ENCODE measurements at places on chromosomes 12 and 14.

DNA sequence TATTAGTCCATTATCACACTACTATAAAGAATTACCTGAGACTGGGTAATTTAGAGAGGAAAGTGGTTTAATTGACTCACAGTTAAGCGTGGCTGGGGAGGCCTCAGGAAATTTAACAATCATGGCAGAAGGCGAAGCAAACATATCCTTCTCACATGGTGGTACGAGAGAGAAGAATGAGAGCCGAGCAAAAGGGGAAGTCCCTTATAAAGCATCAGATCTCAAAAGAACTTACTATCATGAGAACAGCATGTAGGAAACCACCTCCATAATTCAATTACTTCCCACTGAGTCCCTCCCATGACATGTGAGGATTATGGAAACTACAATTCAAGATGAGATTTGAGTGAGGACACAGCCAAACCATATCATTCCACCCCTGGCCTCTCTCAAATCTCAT is 422.6 kb downstream of the MDGA2 start:
- DNase-seq: no peak

DNA sequence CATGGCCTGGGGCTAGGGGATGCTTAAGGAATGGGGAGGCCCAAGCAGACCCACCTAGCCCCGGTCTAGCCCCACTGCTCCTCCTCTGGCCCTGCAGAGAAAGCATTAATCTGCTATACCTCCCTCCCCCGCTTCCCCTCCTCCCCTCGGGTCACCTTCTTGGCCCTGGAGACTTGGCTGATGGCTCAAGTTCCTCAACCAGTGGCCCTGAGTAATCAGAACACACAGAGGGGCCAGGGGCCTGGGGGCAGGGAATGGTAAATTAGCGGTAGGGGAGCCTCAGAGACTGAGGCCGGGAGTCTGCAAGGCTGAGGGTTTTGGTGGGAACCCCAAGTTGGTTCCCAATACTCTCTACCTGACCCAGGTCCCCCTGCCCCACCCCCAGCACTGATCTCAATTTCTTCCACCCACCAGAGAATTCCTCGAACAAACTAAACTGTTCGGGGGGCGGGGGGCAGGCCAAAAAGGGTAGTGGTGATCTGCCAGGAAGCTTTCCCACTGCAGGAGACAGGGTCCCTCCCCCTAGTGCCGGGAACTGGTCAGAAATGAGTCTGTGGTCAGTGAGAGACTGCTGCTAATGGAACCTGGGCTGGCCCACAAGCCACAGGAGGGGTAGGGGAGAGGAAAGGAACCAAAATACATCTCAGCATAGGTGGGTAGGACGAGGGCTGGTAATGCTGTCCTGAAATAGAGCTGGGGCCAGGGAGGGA is 12.8 kb upstream of the SMARCD1 start:
- no peak for DNase-seq

DNA sequence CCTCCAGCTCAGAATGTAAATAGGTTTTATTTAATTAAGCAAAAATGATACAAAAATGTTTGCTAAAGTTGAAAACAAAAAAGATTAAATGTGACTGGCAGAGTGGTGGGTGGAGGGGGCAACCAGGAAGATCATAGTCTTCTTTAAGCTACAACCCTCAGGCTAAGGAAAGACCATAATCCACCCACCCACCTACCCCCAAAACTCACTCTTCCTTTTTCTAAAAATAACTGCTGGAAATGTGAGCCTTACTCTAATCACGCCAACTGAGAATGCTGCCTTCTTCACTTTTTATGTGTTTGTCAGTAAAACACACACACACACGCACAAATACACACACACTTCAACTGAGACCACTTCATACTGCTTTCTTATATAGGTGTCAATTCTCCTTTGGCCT is 230.0 kb upstream of the EGLN3 start:
- no peak for DNase-seq

- no peak for DNase-seq
Observed at GRCh38 chr12:6866163-6866919, 990 bp upstream of the TPI1 start.

- DNase-seq: peak; percentile 68
Observed at GRCh38 chr12:116591855-116592637, 32.9 kb downstream of the MAP1LC3B2 start.

GRCh38 chr14:77918448-77918847 is 118.5 kb downstream of the ADCK1 start:
- DNase-seq: no peak

DNA sequence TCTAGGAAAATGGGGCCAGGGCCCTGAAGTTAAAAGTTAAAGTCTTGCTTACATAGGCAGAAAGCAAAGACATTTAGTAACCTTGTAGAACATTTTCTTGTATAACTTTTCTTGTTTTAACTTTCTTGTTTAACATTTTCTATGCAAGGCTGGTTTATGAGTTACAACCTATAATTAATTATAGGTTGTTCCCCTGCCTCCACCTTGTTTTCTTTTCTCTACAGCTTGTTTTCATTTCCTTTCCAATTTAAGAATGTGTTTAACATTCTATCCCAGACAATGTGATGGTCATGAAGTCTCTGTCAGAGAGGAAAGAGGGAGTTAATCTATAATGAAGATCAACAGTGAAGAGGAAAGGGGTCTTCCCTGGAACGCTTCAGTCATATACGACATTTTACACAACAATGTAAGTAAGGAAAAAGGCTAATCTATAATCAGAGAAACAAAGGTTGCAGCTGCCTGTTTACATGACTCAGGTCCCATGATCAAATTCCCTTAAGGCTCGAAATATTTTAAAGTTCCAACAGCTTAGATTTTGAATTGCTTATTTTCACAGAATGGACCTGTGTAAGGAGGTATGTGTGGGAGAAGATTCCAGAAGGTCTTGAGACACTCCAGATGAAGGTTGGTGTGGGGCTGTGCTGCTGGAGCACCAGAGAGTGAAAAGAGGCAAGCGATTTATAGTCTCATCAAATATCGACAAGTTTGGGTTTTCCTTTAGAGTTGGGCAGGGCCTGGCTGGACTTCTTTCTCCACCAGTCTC is 34.2 kb upstream of the TCL1B start:
- DNase-seq: no peak

DNA sequence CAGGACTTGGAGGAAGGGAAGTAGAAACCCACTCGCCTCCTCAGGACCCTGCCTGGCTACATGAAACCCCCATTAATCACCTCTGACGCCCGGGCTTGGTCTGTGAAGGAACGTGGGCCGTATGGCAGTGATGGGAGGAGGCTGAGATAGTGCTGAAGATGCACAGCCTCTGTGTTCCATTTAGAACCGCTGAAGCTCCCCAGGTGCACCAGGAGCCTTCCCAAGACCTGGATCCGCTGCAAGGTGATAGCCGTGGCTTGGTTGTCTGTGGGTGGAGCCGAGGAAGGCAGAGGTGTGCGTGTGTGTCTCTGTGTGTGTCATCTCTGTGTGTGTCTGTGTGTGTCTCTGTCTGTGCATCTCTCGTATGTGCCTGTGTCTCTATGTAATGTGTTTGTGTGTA is 293.1 kb downstream of the CACNA1C start:
- DNase-seq: no peak

DNA sequence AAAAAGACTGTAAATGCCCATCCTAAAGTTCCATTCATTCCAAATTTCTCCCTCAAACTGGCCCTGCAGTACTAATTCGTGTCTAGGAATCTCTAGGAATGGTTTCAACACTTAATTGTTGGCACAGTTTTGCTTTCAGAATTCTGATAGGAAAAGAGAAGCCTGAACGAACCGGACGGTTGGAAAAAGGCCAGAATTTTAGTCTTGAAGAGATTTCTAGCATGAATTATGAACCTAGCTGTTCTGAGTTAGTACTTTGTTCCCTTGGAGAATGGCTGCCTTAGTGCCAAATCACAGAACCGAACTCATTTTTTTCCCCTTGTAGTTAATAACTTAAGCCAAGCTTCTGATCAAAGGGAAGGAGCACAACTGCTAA is 262.6 kb downstream of the ADAMTS20 start:
- peak; percentile 57 for DNase-seq

- DNase-seq: no peak
Observed at GRCh38 chr14:100640471-100641273, 53.5 kb upstream of the BEGAIN start.

- no peak for DNase-seq
Observed at GRCh38 chr14:99047441-99048031, 224.5 kb downstream of the BCL11B start.

DNA sequence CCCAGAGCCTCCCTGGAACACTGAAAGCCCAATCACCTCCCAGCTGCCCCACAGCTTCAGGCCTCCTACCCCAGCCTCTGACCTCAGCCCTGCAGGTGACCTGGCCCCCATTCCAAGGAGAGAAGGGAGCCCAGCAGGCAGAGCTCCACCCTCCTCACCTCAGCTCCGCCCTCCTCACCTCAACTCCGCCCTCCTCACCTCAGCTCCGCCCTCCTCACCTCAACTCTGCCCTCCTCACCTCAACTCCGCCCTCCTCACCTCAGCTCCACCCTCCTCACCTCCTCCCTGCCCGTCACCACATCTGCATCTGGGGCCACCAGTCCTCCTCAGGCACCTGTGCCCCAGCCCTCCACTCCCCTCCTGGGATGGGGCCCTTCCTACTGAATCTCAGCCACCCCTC is 112.2 kb upstream of the SFSWAP start:
- no peak for DNase-seq

DNA sequence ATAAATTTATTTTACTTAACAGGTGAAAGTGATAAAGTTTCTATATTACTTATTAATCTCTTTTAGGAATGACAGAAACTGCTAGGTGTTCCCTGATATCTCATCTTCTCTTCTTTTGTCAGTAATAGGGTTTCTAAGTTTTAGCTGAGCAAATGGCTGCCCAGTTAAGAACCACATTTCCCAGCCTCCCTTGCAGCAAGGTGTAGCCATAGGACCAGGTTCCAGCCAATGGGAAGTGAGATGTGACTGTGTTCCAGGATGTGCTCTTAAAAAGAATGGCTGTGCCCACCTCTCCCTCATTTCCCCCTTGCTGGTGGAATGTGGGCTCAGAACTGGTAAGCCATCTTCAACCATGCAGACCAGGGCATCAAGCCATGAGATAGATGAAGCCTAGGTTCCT is 165.6 kb downstream of the HELB start:
- DNase-seq: no peak

DNA sequence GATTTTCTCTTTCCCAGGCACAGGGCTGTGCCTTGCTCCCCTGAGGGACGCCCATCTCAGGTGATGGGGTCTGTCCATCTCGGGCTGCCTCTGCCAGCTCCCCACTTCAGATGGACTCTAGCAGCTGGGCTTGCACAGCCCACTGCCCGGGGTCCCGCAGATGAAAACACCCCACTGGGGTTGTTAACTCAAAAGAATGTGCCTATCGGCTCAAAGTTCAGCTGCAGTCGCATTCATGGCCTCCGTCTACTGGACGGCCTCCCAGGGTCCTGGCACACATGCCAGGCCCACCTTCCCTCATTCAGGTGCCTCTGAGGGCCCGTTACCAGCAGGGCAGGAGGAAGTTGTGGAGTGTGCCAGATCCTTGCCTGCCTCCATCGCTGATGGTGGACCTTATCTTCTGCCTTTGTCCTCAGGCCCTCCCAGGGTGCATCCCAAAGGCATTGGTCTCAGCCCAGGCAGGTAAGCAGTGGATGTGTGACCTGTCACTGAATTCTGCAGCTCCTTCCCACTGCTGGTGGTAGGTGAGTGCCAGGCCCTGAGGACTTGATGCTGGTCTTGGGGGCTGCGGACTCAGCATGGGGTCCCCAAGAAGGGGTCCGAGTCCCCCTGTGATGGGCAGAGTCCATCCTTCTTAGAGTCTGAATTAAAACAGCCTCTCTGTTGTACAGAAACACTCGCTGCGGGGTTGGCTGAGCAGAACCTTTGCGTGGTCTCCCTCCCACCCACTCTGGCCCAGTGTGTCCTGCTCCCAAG is 324.6 kb upstream of the DIO3 start:
- DNase-seq: no peak

DNA sequence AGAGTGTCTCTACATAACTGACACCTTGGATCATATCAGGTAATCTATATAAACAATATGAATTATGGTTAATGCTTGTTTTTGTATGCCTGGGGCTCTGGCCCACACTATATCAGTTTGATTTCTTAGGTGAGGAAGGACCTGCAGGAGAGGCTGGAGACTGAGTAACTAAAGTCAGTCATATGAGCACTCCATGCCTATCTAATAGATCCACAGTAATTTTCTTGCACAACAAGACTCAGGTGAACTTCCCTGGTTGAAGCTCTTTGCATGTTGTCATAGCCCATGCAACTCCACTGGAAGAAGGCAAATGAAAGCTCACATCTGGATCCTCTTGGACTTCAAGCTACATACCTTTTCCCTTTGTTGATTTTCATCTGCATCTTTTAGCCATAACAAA is 62.3 kb downstream of the CDK17 start:
- DNase-seq: no peak

- DNase-seq: no peak
Observed at GRCh38 chr12:76186131-76186906, 101.8 kb upstream of the NAP1L1 start.

DNA sequence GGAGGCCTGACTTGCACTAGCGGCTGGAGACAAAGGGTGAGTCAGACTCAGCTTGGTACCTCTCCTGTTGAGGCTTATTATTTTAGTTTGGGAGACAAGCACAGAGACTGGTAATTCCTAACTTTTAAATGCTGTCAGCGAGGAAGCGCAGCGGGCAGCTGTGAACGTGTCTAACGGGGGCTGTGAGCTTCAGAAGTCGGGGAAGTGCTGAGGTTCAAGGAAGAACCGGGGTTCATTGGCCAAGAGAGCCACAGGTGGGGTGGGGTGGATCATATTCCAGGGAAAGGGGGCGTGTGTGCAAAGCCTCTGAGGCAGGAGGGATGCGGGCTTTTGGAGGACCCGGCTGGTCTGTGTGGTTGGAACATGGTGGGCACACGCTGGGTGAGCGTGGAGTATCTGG is 36.1 kb upstream of the ADGRD1 start:
- DNase-seq: no peak

- DNase-seq: peak; percentile 9
Observed at GRCh38 chr12:87332987-87333726, 696.0 kb downstream of the C12orf50 start.

DNA sequence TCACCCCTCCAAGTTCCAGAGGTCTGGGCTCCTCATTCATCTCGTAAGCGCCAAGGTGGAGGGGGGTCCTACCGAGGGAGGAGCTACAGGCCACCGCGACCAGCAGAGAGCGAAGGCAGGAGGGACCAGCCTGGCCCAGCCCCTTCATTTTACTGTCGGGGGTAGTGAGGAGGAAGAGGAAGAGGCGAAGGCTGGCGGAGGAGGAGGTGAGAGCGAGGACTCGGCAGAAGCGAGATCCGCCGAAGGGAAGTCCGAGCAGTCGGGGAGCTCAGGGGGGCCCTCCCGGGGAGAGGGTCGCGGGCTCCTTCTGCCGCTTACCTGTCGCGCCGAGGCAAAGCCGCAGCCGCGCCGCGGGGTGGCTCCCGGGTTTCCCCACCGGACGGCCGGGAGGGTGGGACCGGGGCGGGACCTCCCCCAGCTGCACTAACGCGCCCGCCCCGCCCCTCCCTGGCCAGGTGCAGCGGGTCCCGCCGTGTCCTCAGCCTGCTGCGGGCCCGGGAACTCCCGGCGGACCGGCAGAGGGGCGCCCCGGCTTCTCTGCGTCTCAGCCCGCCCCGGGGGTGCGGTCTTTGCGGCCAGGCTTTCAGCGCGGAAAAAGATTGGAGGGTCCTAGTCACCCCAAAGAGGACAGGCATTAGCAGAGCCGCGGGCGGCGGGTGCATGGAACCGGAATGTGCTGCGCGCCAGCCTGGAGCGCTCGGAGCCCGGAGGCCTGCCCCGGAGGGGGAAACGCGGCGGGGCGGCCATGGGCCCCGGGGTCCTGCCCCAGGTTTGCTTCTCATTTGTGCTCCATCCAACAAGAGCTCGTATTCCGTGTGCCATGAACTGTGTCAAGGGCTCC is at the start of gene GALNT6:
Gene GALNT6 (minus strand): TSS at position 124 of the 841 bp plus-strand sequence. CDS start 11,625 bp downstream, outside the sequence.
- DNase-seq: peak; percentile 51

All from adipocyte (in vitro differentiated cells).